Activated CD4-positive, CD25-positive, alpha-beta regulatory T cell treated with anti-CD3 and anti-CD28 coated beads, Interleukin-2, amount 50 U/mL, for 24 hours (primary cell): ENCODE measurements at places on chromosomes 5 and 9.

- no peak for ATAC-seq
Measured at GRCh38 chr9:92563116-92564100, 27.6 kb upstream of the ECM2 start.

DNA sequence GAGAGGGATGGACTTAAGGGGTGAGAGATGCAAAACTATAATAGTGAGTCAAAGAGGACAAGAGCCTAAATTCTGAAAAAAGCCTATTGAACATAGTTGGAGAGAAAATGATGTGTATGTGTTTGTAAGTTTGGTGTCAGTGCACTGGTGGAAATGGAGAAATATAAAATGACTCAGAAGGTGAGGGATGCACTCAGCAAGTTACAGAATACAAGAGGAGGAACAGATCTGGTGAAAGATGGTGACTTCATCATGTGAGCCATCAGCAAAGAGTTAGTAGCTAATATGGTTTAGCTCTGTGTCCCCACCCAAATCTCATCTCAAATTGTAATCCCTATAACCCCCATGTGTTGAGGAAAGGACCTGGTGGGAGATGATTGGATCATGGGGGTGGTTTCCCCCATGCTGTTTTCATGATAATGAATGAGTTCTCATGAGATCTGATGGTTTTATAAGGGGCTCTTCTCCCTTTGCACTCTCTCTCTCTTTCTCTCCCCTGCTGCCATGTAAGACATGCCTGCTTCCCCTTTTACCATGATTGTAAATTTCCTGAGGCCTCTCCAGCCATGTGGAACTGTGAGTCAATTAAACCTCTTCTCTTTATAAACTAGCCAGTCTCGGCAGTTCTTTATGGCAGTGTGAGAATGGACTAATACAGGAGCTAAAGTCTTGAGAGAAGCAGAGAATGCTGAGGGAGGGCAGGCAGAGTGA lies 30.4 kb upstream of the FYB1 start:
- ATAC-seq, result no peak

DNA sequence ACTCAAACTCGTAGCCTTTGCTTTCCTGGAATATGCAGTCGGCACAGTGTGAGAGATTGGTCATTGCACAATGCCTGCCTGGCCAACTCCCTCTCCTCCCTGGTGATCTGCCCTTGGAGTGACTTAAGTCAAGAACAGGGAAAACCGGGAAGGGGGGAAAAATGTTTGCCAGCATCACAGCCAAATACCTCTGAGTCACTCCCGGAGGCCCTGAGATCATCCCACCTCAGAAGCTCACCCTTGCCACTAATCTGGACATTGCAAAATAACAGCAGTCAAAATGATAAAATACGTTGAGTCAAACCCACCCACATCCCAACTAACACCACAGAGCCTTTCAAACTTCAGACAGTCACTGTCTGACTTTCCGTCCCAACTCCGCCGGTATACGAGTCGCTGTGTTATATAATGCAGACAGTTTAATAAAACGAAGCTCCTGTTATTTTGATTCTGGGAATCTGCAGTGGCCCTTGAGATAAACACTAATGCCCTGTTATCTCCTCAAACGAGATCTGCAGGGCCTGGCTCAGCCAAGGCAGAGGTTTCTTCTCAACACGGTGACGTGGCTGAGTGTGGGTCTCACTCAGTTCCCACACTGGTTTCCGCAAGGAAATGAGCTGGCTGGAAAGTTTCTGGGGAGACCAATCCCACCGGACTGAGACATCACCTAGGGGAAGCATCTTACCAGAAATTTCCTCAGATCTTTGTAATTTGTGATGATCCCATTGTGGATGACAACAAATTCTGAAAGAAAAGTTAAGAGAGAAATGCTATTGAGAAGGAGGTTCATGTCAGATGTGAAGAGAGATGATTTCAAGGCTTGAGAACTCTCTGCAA lies 22.1 kb downstream of the GFPT2 start:
- no peak for ATAC-seq

DNA sequence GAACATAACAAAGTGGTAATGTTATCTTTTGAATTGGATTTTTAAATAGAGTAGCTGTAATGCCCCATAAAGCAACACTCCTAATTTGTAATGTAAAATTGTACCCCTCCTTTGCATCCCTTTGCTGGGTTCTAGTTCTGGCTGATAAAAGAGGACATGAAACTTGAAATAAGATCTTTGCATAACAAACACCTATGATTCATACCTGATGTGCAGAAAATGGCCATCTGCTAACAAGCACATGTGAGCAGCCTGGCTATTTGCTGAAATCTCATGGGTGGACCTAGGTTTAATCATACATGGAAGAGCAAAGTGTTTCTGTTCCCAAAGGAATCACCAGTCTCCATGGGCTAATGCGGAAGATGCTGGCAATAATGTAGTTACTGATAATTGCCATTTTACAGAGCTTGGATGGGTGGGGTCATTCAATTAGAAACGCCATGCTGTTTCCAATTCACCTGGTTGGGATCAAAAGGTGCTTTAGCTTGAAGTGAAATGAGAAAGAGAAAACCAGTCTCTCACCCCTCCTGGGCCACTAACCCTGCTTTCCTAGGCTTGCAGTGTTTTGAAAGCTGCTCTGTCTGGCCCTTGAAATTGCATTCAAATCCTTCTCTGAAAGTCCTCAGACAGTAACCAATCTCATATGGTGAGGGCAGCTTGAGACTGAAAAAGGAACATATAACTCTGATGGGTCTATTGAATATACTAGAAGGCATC lies 585.1 kb downstream of the TLE4 start:
- no peak for ATAC-seq

GRCh38 chr5:124652514-124652819 lies 94.0 kb downstream of the ZNF608 start:
- no peak for ATAC-seq

DNA sequence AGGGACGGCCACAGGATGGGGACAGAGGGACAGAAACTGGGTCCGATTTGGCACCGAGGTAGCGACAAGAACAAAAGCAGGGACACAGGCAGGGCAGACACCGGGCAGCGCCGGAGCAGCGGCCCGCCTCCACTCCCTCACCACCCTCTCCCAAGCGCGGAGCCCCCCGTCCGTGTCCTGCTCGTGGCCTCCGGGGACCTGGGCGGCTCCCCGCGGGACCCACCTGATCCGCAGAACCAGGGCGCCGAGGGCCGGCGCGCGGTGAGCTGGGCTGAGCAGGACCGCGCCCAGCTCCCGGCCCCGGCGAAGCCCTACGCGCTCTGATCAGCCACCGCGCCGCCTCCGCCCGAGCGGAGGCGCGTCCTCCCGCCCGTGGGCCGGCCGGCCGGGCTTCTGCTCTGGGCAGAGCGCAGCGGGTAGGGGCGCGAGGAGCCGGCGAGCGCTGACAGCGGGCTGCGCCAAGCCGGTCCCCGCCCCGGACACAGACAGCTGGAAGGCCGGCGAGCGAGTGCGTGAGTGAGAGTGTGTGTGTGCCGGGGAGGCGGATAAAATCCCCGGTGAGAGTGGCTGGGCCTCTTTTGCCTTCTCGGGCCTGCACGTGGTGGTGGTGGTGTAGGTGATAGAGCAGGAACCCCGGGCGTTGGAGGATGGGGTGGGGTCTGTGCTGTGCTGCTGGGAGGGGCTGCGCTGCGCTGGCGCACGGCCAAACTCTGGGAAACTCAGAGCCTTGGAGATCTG lies at the start of gene GGTA1:
Gene GGTA1, minus strand, starts transcription at position 418 of the 738 bp plus-strand sequence. CDS start 31,922 bp downstream, outside the sequence.
- ATAC-seq, result no peak
